A549 treated with Hydrocortisone at 1 μM for 4 hours (cell line): ENCODE measurements at places on chromosomes 7 and 10. TPM values are rescaled to one million over a fixed set of nuclear protein-coding genes. Genes with fewer than 3 reads are reported as not detected.

The TEX47 gene
- total RNA-seq = not detected in 5 replicates

The YAE1 gene
- total RNA-seq = 16.8 to 24.5 TPM (median 18.5 TPM) in 5 replicates

The AZGP1 gene
- not detected in 5 replicates for total RNA-seq

The KCNH2 gene
- total RNA-seq = 2.9 to 3.6 TPM (median 3.3 TPM) in 5 replicates

The AGFG2 gene
- total RNA-seq = 35.5 to 50.9 TPM (median 42.3 TPM) in 5 replicates

The CNTNAP2 gene
- 0.01 to 0.10 TPM (median 0.02 TPM) in 3 of 5 replicates, not detected in the others for total RNA-seq

The NEBL gene
- 8.1 to 11.9 TPM (median 10.9 TPM) in 5 replicates for total RNA-seq

The HTRA1 gene
- total RNA-seq = 48.4 to 63.5 TPM (median 53.0 TPM) in 5 replicates

The SPDYE2 gene
- total RNA-seq = 0.05 TPM in 1 of 5 replicates, not detected in the others

The HNRNPF gene
- 331 to 373 TPM (median 346 TPM) in 5 replicates for total RNA-seq

The RAMP3 gene
- not detected in 5 replicates for total RNA-seq

The LIPN gene
- total RNA-seq = not detected in 5 replicates

The GPR85 gene
- total RNA-seq = not detected in 5 replicates

The LRRC17 gene
- 0.12 TPM in 1 of 5 replicates, not detected in the others for total RNA-seq

The ADCYAP1R1 gene
- 0.06 to 0.10 TPM in 2 of 5 replicates, not detected in the others for total RNA-seq

The CHN2 gene
- 0.07 to 0.56 TPM (median 0.14 TPM) in 5 replicates for total RNA-seq

The UCMA gene
- total RNA-seq = not detected in 5 replicates

The WIPF3 gene
- total RNA-seq = 0.43 to 0.59 TPM (median 0.51 TPM) in 5 replicates

The RSPH10B2 gene
- 0.14 to 0.15 TPM in 2 of 5 replicates, not detected in the others for total RNA-seq

The GSTO2 gene
- 1.7 to 2.4 TPM (median 1.9 TPM) in 5 replicates for total RNA-seq

The WDR86 gene
- 0.11 to 0.23 TPM (median 0.16 TPM) in 5 replicates for total RNA-seq

The GIMAP2 gene
- total RNA-seq = 0.08 to 0.15 TPM (median 0.09 TPM) in 3 of 5 replicates, not detected in the others

The DRGX gene
- 0.03 to 0.08 TPM (median 0.06 TPM) in 3 of 5 replicates, not detected in the others for total RNA-seq

The TMEM273 gene
- not detected in 5 replicates for total RNA-seq

The CCDC146 gene
- 0.32 to 0.70 TPM (median 0.49 TPM) in 5 replicates for total RNA-seq

The SLC26A5 gene
- total RNA-seq = not detected in 5 replicates

The MAPK8 gene
- total RNA-seq = 28.7 to 42.2 TPM (median 37.2 TPM) in 5 replicates

The CALHM1 gene
- not detected in 5 replicates for total RNA-seq

The NAT16 gene
- 0.08 to 0.17 TPM (median 0.15 TPM) in 5 replicates for total RNA-seq

The OR2A25 gene
- total RNA-seq = not detected in 5 replicates

The HOXA11 gene
- 0.58 to 0.68 TPM (median 0.63 TPM) in 5 replicates for total RNA-seq

The THAP5 gene
- total RNA-seq = 10.2 to 20.9 TPM (median 15.3 TPM) in 5 replicates

The HOGA1 gene
- total RNA-seq = 1.9 to 2.8 TPM (median 2.4 TPM) in 5 replicates

The GIMAP1 gene
- total RNA-seq = not detected in 5 replicates

The GPR22 gene
- total RNA-seq = not detected in 5 replicates

The CACUL1 gene
- 9.5 to 14.0 TPM (median 12.6 TPM) in 5 replicates for total RNA-seq

The UTF1 gene
- total RNA-seq = 0.10 TPM in 1 of 5 replicates, not detected in the others

The GIMAP8 gene
- not detected in 5 replicates for total RNA-seq

The NXPH1 gene
- total RNA-seq = not detected in 5 replicates

The SSBP1 gene
- total RNA-seq = 283 to 320 TPM (median 296 TPM) in 5 replicates

The WNT8B gene
- total RNA-seq = not detected in 5 replicates

The SLC16A12 gene
- 0.43 to 0.89 TPM (median 0.55 TPM) in 5 replicates for total RNA-seq

The SFTPD gene
- 0.23 to 0.33 TPM (median 0.24 TPM) in 5 replicates for total RNA-seq

The CFAP46 gene
- total RNA-seq = 0.92 to 1.5 TPM (median 1.4 TPM) in 5 replicates

The HOXA2 gene
- 0.53 to 0.81 TPM (median 0.69 TPM) in 5 replicates for total RNA-seq
